Fibroblast of skin of right biceps (primary cell): ENCODE measurements at places on chromosomes 11 and 22.
A peak's percentile ranks its signal among the peaks of the same experiment; 100 is the strongest.

DNA sequence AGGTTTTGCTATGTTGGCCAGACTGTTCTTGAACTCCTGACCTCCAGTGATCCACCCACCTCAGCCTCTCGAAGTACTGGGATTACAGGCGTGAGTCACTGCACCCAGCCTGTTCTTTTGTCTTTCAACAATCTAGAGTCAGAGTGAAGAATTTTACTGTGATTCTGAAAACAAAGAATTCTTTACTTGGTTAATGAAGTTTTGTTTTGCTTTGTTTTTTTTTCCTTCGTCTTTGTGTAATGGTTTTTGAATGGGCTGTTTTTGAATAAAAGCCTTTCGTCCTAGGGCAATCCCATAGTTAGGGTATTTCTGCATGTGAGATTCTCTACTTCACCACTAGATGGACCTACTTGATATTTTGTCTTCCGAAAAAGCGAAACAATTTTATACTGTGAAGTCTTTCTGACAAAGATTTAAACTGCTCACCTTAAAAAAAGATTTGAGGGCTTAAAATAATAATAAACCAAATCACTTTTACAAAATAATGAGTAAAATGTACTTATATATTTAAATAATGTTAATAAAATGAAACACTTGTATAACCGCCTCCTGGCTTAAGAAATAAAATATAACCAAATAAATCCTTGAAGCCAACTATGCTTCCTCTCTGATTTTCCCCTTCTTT lies 43.4 kb upstream of the SC5D start:
- peak; percentile 60 for DNase-seq

- no peak for DNase-seq
These were observed 5.0 kb downstream of the EED start for GRCh38 chr11:86249307-86250098.

DNA sequence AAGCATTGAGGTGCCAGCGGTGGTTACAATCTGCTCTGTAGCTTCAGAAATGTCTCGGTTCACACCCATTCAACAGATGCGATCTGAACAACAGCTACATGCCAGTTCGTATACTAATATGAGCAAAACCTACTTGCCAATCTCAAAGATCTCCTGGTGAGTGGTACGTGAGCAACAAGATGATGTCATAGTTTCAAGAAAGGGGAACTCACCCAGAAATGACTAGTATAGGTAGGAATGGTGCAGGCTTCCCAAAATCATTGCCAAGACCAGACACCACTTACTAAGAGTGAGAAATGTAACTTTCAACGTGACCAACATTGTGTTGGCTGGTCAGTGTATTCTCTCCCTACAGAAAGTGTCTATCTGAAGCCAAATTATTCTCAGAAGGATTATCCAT lies 31.1 kb downstream of the OR6Q1 start:
- DNase-seq, result peak; percentile 77

- no peak for DNase-seq
These were observed 13.4 kb downstream of the NFAM1 start for GRCh38 chr22:42418811-42419242.

DNA sequence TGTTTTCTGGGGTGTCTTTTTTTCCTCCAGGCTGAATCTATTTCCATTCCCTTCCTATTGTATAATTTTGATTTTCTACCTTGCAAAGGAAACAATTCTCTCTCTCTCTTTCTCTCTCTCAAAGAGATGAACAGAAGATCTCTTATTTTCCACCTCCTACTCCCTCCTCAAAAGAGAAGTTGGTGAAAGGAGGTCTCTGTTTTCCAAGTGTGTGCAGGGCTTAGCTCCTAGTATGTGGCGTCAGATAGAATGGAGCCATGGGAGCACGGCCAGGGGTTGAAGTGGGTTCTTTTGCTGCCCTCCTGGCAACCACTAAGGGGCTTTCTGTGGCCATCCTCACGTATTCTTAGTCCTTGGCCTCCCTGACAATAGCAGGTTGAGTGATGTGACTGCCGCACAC lies 480 bp downstream of the TRIM34 start:
- DNase-seq, result no peak
